ENCODE measurements at places on chromosomes 6 and 20.

DNA sequence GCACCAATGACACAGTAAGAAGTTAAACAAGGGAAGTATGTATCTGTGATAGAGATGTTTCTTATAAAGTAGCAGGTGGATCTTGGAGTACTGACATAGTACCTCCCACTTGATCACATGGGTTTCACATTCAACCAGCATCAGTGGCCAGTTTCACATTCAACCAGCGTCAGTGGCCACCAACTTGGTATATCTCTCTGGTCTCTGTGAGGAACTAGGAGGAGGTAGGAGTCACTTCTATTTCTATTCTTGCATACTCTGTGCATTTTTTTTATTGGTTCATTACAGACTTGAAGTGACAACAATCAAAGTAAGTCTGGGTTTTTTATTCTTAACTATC is 200.3 kb upstream of the SIM1 start:
- peak; percentile 6 for DNase-seq

GRCh38 chr6:149566410-149567193 is 427 bp downstream of the GINM1 start:
- DNase-seq, result peak; percentile 62

DNA sequence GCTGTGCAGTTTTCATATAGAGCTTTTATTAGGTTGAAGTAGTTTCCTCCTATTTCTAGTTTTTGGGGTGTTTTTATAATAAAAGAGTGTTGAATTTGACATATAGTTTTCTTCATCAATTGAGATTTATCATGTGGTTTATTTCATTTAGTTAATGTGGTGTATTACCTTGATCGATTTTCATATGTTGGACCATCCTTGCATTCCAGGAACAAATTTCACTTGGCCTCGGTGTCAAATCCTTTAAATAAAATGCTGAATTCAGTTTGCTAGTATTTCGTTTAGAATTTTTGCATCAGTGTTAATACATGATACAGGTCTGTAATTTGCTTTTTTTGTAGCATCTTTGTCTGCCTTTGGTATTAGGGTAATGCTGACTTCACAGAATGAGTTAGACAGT is 6.0 kb downstream of the DYNLT2 start:
- DNase-seq, result no peak

- no peak for DNase-seq
These were observed 209.4 kb upstream of the MCHR2 start for GRCh38 chr6:100203400-100203799.

- DNase-seq, result no peak
These were observed 72.7 kb downstream of the PRDM1 start for GRCh38 chr6:106158816-106159215.

DNA sequence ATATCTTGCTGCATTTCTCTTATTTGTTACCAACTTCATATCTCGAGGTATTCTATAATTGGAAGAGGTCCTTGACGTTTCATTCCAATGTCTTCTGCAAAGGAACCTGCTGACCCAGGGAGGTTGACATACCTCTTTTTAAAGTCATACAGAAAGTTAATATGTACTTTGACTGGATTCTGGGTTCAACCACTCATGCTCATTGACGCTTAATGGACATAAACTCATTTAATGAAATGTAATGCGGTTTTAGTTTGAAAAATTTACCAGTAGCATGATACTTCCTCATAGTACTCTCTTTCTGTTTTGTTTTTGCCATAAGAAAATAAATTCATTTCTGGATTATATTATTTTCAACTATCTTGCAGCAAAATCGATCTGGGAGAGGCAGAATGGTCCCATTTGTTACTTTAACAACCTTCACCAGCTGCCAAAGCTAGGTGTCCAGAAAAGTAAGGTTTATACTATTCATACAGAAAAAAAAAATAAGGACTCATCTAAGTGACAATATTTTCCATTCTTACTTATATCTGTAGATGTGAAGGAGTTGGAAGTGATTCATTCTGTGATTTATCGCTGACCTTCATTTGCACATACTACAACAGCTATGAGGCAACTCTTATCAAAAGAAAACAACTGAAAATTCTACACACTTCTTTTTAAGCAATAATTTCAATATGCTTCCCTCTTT is 101.6 kb downstream of the ATXN1 start:
- no peak for DNase-seq

DNA sequence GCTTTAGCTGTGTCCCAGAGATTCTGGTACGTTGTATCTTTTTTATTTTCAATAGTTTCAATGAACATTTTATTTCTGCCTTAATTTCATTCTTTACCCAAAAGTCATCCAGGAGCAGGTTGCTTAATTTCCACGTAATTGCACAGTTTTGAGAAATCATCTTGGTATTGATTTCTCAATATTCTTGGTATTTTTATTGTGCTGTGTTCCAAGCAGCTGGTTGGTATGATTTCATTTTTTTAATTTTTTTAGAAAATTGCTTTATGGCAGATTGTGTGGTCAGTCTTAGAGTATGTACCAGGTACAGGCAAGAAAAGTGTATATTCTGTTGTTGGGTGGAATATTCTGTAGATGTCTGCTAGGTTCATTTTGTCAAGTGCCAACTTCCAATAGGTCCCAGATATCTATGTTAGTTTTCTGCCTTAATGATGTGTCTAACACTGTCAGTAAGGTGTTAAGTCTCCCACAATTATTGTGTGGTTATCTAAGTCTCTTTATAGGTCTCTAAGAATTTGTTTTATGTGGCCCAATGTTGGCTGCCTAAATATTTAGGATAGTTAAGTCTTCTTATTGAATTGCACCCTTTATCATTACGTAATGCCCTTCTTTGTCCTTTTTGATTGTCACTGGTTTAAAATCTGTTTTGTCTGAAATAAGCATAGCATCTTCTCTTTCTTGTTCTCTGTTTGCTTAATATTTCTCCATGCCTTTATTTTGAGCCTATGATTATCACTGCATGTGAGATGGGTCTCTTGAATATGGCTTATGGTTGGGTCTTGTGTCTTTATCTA is 366.9 kb upstream of the IRAK1BP1 start:
- no peak for DNase-seq

DNA sequence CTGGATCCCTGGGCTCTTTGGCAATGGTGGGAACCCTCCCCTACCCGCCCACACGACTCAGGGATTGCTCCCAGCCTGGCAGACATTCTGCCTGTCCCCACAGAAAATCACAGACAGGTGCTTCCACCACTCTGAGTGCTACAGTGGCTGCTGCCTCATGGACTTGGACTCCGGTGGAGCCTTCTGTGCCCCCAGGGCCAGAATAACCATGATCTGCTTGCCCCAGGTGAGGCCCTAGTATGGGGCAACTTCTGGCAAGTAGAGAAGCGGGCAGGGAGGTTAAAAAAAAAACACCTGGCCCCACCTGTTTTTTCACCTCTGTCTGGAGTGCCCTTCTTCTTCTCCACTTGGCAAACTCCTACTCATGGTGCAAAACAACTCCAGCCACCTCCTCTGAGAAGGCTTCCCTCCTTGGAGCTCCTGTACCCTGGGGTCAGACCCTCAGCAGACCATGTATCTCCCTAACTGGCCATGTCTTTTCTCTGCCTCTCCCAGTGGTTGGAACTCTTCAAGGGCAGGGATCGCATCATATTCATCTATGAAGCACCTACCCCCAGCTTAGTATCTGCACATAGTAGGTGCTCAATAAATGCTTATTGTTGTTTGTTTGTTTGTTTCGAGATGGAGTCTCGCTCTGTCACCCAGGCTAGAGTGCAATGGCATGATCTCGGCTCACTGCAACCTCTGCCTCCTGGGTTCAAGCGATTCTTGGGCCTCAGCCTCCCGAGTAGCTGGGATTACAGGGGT is 1.1 kb downstream of the CLPSL2 start:
- DNase-seq, result no peak

- DNase-seq, result no peak
These were observed 120.9 kb downstream of the SYCP2 start for GRCh38 chr20:59812286-59813125.

- DNase-seq, result peak; percentile 53
These were observed 1.6 kb downstream of the INSM1 start for GRCh38 chr20:20369250-20370093.

- no peak for DNase-seq
These were observed 25.2 kb downstream of the TFAP2B start for GRCh38 chr6:50843842-50844241.

DNA sequence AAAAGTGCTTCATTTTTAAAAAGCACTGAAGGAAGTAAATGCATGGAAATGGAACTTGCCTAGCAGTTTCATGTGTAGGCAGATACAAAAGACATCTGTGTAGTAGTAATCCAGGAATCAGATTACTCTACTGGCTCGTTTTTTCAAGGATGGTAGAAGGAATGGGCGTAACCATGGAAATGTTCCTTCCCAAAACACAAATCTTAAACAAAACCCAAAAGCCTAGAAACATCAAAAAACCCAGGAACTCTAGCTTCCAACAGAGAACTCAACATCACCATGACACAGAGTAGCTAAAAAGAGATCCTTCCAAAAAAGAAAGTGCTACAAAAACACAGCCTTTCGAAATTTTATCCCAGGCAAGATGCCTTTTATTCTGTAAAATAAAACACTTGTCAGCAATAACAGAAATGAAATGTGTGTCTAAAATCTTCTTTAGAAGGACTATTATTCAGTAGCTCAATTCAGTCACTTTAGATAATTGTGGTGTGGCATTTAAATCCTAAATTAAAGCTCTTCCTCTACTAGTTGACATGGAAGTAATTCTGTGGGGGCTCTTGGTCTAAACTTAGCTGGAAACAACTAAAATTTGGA is 81.7 kb downstream of the FAM217A start:
- no peak for DNase-seq

DNA sequence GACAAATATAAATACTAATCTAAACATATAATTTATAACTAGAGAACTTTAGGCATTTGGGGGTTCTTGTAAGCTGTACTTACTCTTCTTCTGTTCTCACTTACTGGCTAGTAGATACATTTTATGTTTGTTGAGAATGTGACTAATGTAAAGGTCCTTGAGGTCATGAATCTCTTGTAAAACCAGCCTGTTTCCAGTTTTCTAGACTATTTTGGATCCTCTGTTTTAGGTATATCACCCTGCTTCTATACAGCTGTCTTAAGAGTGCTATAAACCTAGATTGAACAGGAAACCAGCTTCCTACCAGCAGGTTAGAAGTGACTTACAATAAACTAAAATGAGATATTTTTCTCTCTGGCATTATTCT is 134.2 kb downstream of the PLCB4 start:
- DNase-seq, result no peak

DNA sequence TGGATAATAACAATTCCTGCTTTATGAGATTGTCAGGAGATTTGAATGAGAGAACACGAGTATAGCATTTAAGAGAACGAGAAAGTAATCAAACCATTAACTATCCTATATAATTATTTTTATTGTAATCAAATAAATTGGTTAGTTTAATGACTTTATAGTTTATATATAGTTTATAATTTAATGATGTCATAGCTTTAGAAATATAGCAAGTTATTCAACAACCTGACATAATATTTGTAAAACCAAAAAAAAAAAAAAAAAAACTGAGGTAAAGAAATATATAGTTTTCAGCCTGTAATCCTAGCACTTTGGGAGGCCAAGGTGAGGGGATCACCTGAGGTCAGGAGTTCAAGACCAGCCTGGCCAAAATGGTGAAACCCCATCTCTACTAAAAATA is 26.4 kb upstream of the DST start:
- DNase-seq, result no peak

GRCh38 chr6:105348897-105349296 is 54.0 kb downstream of the PREP start:
- no peak for DNase-seq

DNA sequence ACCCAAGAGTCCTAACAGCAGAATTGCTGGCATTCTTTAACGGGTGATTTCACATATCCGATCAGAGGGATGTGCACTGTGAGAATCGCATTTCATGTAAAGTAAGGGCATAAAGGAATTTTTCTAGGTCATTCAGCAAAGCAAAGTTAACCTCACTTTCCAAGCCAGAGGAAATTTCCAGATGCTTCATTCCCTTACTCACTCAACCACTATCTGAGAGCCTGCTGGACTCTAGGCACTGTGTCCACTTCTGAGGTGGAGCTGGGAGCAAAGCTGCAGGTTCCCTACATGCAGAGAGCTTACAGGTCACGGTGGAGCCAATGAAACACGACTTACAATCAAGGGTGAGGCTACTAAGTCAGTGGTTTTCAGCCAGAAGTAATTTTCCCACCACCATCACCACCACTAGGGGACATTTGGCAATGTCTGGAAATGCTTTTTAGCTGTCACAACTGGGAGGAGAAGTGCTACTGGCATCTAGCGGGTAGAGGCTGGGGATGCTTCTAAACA is 34.5 kb upstream of the TSHZ2 start:
- no peak for DNase-seq

DNA sequence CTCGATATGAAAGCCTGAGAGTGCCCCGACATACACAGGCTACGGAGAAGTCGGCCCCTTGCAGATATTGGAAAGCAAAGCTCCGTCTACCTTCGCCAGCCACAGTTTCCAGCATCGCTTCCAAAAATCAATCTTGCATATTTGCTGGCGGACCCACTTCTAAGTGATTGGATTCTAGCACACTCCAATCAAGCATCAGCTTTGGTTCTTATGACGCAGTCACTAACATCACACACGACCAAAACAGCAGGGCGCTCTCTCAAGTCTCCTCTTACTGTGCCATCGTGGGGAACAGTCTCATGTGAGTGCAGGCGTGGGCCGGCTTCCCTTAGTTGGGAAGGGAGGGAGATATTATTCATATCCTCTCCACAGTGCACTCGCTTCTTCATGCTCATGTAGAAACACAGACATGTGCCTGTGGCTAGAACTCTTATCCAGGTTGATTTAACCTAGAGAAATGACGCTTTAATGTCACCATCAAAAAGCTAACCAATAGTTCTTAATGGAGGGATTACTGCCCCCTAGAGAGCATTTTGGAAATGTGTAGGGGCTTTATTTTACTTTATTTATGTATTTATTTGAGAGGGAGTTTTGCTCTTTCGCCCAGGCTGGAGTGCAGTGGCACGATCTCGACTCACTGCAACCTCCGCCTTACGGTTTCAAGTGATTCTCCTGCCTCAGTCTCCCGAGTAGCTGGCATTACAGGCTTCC is 229.8 kb downstream of the SOD2 start:
- no peak for DNase-seq

- DNase-seq, result no peak
These were observed 7.7 kb upstream of the SEC63 start for GRCh38 chr6:107965746-107966145.

- DNase-seq, result no peak
These were observed 34.5 kb upstream of the RSPO3 start for GRCh38 chr6:127083963-127084310.
